Activated CD8-positive, alpha-beta T cell treated with anti-CD3 and anti-CD28 coated beads for 36 hours (primary cell): ENCODE measurements at places on chromosomes 12 and 14.

DNA sequence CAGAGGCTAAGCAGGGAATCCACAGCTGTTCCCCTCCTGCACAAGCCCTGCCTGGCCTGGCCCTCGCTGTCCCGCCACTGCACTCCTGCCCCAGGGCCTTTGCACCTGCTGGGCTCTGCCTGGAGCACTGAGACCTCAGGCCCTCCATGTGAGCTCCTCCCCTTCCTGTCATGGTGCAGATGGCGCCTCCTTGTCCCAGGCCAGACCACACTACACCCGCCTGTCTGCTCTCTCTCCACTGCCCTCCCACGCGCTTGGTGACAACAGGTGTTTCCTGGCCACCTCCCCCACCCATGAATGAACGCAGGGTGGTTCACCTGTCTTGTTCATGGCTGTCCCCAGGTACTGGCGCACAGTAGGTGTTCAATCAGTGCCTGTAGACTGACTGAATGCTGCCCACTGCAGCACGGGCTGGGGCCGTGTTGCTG lies 82.9 kb downstream of the NCOR2 start:
- H3K36me3 ChIP-seq = peaks cover 35% of the 10 kb centered on the region
- peak overlapping the region; percentile 55 for H3K27ac ChIP-seq
- no peak overlapping the region for H3K4me3 ChIP-seq
- DNase-seq = peak; percentile 65

- H3K27me3 ChIP-seq = no peaks in the 10 kb centered on the region
- peaks cover 5% of the 10 kb centered on the region for H3K4me1 ChIP-seq
- no peak for DNase-seq
- no peak overlapping the region for H3K27ac ChIP-seq
Observed at GRCh38 chr12:53313996-53314395, 7.4 kb downstream of the AAAS start.

DNA sequence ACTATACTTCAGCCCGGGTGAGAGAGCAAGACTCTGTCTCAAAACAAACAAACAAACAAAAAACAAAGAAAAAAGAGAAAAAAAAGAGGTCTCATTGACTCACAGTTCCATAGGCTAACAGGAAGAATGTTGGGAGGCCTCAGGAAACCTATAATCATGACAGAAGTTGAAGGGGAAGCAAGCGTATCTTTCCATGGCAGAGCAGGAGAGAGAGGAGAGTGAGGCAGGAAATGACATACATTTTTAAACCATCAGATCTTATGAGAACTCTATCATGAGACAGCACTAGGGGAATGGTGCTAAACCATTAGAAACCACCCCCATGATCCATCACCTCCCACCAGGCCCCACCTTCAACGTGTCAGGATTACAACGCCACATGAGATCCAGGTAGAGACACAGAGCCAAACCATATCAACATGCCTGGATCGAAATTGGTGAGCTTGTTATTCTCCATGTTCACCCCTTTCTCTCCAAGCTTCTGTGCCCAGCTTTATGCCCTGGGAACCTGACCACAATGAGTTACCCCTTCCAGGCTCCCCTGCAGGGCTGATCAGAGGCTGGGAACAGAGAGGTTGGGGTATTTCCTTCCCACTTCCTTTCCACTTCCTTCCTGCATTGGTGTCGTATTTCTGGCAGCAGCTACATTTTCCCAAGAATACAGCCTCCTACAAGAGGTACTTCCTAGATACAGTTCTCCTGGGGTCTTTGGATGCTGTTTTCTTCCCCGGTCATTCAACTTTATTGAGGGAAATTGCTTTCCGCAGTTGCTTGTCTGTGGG lies 219.3 kb upstream of the FLRT2 start:
- H3K27ac ChIP-seq = no peak overlapping the region
- no peaks in the 10 kb centered on the region for H3K36me3 ChIP-seq
- no peak overlapping the region for H3K4me3 ChIP-seq
- H3K27me3 ChIP-seq = no peaks in the 10 kb centered on the region
- no peak for DNase-seq

- H3K4me3 ChIP-seq = no peak overlapping the region
- H3K4me1 ChIP-seq = no peaks in the 10 kb centered on the region
- no peaks in the 10 kb centered on the region for H3K36me3 ChIP-seq
Observed at GRCh38 chr12:94089891-94090290, 58.5 kb upstream of the PLXNC1 start.

DNA sequence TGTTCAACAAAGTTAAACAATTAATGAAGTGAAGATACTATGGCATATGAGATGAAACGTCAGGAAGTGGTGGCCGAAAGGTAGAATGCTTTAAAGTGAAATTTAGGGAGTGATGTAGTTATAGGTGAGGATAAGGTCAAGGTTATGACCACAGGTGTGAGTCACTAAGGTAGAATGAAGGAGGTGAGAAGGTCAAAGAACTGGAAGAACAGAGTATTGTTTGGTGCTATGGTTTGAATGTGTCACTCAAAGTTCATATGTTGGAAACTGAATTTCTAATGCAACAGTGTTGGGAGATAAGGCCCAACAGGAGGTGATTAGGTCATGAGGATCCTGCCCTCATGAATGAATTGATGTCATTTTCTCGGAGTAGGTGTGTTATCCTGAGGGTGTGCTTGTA lies 293.6 kb downstream of the NELL2 start:
- peak; percentile 11 for DNase-seq
- H3K27me3 ChIP-seq = no peaks in the 10 kb centered on the region
- H3K4me1 ChIP-seq = peaks cover 17% of the 10 kb centered on the region
- H3K36me3 ChIP-seq = peaks cover 35% of the 10 kb centered on the region

DNA sequence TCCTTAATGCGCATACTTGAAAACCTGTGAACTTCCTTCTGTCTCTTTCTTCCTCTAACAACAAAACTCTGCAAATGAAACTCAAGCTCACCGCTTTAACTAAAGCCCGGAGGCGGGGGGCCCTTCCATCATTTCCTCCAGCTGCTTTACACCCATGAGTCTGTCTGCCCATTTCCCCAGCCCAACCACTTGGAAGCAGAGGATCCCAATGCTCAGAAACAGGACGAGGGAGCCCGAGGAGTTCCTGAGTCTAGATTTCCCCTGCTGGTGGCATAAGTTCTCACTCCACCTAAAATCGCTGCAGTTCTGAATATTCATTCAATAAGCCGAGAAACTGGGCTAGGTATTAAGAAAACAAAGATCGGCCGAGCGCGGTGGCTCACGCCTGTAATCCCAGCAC lies 30.8 kb downstream of the GPR19 start:
- H3K4me3 ChIP-seq = no peak overlapping the region
- no peak overlapping the region for H3K27ac ChIP-seq
- no peaks in the 10 kb centered on the region for H3K27me3 ChIP-seq
- DNase-seq = no peak

- H3K4me1 ChIP-seq = peaks cover 78% of the 10 kb centered on the region
- peaks cover 15% of the 10 kb centered on the region for H3K36me3 ChIP-seq
- peak overlapping the region; percentile 31 for H3K27ac ChIP-seq
- H3K27me3 ChIP-seq = no peaks in the 10 kb centered on the region
Observed at GRCh38 chr14:69696204-69696527, 70.8 kb upstream of the SRSF5 start.

DNA sequence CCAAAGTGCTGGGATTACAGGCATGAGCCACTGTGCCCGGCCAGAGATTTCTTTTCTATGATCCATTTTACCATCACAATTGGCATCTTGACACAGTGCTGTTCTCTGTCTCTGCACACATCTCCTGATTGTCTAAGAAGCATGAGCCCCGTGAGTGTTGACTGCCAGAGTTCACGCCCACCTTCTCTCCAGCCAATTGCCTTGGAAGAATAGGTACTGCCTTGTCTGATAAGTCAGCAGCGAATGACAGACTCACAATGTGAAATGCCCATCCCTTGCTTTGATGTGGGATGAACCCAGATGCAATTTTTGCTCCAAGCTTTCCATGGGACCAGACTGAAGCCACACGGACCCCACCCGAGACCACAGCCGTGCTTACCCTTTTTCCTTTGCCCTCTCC lies 19.3 kb downstream of the EIF5 start:
- H3K4me3 ChIP-seq = no peak overlapping the region
- no peak overlapping the region for H3K27ac ChIP-seq
- H3K36me3 ChIP-seq = no peaks in the 10 kb centered on the region
- no peak for DNase-seq
- H3K4me1 ChIP-seq = peaks cover 2% of the 10 kb centered on the region

DNA sequence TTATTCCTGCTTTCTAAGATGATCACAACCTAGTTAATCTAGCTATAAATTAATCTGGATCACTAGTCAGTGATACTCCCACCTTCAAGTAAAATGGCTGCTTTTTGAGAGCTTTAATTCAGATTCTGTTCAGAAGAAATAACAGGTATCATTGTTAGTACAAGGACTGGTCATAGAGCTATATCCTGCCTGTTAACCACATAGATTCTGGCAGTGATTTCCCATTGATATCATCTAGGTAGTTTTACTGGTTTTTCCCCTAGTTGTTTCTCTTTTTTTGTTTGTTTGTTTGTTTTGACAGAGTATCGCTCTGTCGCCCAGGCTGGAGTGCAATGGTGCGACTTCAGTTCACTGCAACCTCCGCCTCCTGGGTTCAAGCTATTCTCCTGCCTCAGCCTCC lies 39.0 kb upstream of the HIF1A start:
- H3K36me3 ChIP-seq = peaks cover 8% of the 10 kb centered on the region
- H3K27ac ChIP-seq = no peak overlapping the region
- no peaks in the 10 kb centered on the region for H3K27me3 ChIP-seq
- peaks cover 42% of the 10 kb centered on the region for H3K4me1 ChIP-seq
- DNase-seq = no peak

DNA sequence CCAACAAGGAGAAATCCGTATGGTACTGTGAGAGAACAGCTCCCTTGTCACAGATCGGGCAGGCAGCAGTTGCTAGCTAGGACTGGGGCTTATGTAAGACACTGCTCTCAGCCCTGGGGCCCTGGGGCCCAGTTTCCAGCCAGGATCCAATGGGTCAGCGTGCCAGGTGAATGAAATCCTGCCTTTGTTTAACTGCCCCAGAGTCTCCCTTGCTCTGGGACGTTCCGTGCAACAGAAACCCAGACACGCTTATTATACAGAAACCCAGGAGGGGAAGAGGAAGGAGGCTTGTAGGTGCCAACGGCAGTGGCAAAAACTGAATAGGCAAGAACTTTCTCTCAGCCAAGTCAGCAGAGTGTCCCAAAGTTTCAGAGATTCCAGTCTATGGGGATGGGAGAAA lies 110.6 kb downstream of the DIO2 start:
- H3K4me1 ChIP-seq = no peaks in the 10 kb centered on the region
- H3K4me3 ChIP-seq = no peak overlapping the region

DNA sequence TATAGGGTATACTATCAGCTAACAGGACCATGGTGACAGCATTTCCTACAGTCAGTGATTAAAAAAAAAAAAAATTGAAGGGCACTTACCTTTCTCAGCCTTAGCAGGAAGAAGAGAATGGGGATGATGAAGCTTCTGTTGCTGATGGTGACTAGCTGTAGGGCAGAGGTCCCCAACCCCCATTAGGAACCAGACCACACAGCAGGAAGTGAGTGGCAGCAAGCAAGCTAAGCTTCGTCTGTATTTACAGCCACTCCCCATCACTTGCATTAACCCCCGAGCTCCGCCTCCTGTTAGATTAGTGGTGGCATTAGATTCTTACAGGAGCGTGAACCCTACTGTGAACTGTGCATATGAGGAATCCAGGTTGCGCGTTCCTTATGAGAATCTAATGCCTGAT lies 91.3 kb upstream of the USP44 start:
- no peak overlapping the region for H3K4me3 ChIP-seq
- DNase-seq = no peak
- H3K4me1 ChIP-seq = no peaks in the 10 kb centered on the region
- no peaks in the 10 kb centered on the region for H3K36me3 ChIP-seq

- peaks cover 3% of the 10 kb centered on the region for H3K27me3 ChIP-seq
- H3K4me3 ChIP-seq = peak within 1 kb of the TSS; percentile 94
- H3K4me1 ChIP-seq = peaks cover 24% of the 10 kb centered on the region
- peak; percentile 97 for DNase-seq
Observed at GRCh38 chr12:55715833-55716581, at the start of gene BLOC1S1. TSS of gene BLOC1S1 (plus strand) at chr12:55716046. CDS start at chr12:55716052, 6 bp downstream.

GRCh38 chr12:9971181-9971580 lies at the start of gene CLEC12A:
TSS of gene CLEC12A (plus strand) at chr12:9971409. CDS start at chr12:9971597, 188 bp downstream.
- H3K4me1 ChIP-seq = no peaks in the 10 kb centered on the region
- H3K27ac ChIP-seq = no peak within 1 kb of the TSS
- H3K36me3 ChIP-seq = peaks cover 3% of the 10 kb centered on the region
- H3K27me3 ChIP-seq = peaks cover 3% of the 10 kb centered on the region

DNA sequence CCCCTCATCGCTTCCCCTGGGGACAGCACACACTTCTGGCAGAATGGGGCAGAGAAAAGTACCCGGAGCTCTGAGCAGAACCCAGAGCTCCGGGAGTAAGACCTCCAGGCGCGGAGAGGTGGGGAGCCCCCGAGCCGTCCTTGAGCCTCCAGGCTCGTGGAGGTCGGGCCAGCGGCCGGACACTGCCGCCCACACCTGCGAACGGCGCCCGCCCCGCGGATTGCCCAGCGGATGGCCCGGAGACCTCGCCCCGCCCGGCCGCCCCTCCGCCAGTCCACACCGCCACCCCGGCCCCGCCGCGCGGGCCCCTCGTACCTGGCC lies 344 bp downstream of the SPTLC2 start:
- H3K4me3 ChIP-seq = peak overlapping the region; percentile 85
- peaks cover 28% of the 10 kb centered on the region for H3K4me1 ChIP-seq
- peaks cover 13% of the 10 kb centered on the region for H3K36me3 ChIP-seq
- DNase-seq = no peak
- peak overlapping the region; percentile 87 for H3K27ac ChIP-seq

DNA sequence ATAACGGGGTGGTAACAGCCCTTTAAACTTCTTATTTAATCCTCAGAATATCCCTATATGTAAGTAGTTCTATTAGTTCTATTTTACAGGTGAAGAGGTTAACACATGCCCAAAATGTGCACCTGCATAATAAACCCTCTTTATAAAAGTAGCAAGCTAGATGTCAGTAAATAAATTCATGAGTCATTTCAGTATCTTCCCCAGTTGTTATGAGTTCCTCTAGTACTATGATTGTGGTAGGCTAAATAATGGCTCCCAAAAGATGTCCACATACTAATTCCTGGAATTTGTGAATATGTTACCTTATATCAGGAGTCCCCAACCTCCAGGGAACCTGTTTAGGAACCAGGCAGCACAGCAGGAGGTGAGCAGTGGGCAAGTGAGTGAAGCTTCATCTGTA lies 106.5 kb downstream of the TMTC3 start:
- H3K4me3 ChIP-seq = no peak overlapping the region
- H3K36me3 ChIP-seq = no peaks in the 10 kb centered on the region
- no peak for DNase-seq

DNA sequence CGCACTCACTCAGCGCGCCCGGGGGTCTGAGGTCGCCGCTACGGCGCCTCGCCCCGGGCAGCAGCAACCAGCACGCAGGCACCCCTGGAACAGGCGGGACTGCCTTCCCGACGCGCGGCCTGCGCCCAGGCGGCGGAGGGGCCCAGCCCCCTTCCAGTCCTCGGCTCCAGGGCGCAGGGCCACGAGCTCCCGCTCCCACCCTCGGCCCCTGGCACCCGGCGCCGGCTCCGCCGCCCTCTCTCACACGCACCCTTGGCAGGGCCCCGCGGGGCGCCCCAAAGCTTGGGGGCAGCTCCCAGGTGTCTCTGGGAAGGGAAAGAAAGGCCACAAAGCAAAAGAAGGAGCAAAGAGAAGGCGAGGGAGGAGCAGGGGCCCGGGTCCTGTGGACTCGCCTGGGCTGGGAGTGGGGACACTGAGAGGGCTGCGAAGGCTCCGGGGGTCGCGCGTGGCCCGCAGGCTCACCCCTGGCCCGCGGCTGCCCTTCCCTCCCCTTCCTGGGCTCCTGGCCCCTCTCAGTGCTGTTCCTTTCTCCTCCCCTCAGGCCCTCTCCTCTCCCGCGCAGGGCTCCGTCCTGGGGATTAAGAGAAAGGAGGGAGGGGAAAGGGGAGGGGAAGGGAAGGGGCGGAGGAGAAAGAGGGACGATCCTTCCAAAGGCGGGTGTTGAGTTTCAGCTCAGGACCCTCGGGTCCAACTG lies 907 bp upstream of the EFS start:
- no peaks in the 10 kb centered on the region for H3K4me1 ChIP-seq
- no peak for DNase-seq
- H3K4me3 ChIP-seq = no peak overlapping the region
- H3K27ac ChIP-seq = no peak overlapping the region
